Astrocyte of the cerebellum (primary cell): ENCODE measurements at places on chromosomes 2 and 18.

GRCh38 chr2:104749856-104750460 is 104.0 kb upstream of the POU3F3 start:
- DNase-seq: no peak

DNA sequence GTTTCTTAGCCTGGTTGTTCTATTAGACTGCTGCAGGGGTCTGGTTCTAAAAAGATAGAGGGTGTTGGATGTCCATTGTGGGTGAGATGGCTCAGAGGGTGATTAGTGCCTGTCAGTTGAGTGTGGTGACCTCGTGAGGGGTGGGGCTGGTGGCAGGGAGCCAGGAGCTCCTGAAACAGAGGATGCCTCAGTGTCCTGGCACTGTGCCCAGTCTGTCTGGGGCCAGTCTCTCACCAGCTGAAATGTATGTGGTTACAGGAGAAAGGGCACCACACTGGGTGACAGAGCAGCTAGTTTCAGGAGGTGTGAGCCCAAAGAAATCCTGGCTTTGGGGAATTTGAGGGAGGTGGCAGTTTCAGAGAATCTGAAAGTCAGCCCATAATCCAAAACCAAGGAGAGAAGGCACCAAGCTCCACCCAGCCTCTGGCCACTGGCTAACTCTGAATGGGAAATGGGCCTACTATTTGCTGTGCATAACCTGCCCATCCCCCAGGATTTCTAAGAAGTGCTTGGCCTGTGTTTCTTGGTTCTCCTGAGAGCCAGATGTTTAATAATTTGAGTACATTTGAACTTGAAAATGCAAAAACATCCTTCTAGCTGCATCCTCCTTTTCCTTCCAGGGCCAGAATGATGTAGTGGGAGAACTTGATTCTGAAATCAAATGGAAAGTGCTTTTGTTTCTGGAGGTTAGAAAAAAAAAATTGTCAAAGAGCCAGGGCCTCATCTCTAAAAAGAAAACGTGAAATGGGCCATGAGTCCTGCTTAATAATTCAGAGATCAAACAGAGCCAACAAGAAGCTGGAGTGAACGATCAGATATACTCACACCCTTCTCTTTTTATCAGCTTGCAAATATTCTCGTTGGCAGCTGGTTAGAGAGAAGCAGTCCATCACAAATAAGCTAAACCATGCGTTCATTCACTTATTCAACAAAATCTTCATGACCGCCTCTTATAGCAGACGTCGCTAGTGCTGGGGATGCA is 92.3 kb downstream of the B3GNT2 start:
- no peak for DNase-seq

- DNase-seq: no peak
These were observed 208.4 kb upstream of the CCDC150 start for GRCh38 chr2:196431076-196431475.

DNA sequence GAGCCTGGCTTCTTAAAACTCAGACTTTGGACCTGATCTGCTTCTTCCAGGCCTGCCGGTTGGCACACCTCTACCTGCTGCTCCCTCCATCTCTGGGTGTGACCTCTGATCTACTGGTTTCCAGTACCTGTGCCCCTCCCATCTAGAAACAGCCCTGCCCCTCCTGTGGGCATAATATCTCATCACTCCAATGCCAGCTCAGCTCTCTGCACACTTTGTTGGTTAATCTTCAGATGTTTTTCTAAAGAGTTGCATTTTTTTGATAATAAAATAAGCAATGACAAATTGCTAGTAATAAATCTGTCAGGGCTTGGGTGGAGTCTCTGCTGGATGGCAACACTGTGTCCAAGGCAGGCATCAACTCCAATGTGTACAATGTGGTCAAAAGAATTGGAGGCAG is 89.6 kb upstream of the PPP1CB start:
- no peak for DNase-seq

- peak; percentile 6 for DNase-seq
These were observed 78.8 kb upstream of the GAREM1 start for GRCh38 chr18:32549248-32550110.

DNA sequence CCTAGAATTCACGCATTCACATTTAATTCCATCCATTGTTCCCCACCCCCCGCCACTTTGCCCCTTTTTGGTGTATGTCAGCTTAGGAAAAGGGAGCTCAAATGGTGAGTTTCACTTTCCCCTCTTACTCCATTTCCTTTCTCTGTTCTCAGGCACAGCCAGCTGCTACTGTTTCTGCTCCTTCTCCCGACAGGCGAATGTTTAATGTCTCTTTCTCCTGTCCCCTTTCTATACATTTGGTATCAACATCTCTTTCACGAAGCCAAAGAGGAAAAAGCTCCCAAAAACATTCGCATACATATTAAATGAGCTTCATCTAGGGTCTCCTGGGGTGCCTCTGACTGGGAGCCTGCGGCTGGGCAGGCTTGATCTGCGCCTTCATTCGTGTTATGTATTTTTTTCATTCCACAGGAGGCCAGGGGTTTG is 124.2 kb upstream of the SATB2 start:
- DNase-seq: no peak

DNA sequence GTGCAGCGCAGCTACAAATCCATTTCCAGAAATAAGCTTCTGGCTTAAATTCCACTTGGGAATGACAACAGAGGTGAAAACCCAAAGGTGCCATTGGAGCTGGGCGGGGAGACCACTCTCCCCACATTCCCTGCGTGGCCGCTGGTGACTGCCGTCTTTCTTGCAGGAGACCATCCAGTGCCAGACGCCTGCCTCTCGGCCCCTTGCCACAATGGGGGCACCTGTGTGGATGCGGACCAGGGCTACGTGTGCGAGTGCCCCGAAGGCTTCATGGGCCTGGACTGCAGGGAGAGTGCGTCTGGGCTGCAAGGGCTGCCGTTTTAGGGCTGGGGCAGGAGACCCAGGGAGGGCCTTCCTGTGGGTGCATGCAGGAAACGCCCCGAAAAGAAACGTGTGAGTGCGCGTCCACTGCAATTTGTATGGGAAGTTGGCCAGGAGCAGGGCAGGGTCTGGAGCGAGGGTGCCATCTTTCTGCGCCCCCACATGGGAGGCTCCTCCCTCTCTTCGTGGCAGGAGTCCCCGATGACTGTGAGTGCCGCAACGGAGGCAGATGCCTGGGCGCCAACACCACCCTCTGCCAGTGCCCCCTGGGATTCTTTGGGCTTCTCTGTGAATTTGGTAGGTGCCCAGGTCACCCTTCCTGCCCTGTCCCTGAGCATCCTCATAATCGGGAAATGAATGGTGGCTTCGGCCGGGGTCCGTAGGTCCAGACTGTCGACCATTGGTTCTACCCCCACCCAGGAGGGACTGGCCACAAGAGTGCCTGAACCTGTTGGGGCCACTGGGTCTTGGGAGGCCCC is 49.9 kb downstream of the SNED1 start:
- no peak for DNase-seq

GRCh38 chr2:75592888-75593287 is 32.1 kb upstream of the EVA1A start:
- DNase-seq: no peak
